ENCODE measurements at places on chromosomes 2 and 18.

- no peak for DNase-seq
These were observed 329.7 kb upstream of the CNTNAP5 start for GRCh38 chr2:123695426-123695825.

- peak; percentile 44 for DNase-seq
These were observed 107.7 kb downstream of the HDAC4 start for GRCh38 chr2:239292959-239293774.

DNA sequence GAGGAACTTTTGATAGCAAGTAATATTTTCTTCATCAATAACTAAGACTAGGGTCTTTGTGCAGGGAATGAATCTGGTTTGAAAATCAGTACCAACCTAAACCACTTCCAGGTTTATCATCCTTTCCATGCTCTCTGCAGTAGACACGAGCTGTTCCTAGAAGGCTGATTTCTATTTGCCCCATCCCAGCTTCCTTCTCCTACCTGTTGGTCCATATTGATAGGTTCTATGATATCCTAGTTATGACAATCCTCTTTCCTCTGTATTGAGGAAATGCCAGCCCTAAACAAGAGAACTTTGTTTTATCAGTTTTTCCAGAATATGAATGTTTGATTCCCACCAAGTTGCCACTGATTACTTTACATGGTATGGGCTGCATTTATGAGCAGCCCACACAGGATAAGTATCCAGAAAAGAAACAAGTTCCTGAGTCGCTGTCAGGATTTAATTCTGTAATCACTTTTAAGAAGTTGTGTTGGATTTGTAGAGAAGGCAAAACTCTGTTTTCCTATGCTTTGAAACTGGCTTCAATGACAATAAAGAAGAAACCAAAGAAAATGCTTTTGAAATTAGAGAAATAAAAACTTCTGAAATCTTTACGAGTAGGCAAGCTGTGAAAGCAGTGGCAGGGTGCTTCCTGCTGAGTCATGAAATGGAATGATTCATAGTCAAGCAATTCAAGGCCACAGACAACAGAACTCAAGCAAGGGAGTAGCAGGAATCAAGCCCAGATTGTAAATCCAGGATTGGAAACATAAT, 37.3 kb upstream of the TANK start:
- DNase-seq = no peak

DNA sequence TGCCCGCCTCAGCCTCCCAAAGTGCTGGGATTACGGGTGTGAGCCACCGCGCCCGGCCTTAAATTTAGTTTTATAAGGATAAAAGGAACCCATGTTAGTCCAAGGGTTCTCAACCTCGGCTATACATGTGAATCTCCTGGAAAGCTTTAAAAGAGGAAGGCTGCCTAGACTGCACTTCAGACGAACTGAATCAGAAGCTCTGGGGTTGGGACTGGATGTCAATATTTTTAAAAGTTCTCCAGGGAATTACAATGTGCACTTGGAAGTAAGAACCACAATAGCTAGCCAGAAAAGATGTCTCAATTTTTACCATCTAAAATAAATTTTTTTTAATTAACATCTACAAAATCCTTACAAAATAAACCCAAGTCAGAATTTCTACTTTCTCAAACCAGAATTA, 10.1 kb downstream of the LMAN2L start:
- DNase-seq = no peak

DNA sequence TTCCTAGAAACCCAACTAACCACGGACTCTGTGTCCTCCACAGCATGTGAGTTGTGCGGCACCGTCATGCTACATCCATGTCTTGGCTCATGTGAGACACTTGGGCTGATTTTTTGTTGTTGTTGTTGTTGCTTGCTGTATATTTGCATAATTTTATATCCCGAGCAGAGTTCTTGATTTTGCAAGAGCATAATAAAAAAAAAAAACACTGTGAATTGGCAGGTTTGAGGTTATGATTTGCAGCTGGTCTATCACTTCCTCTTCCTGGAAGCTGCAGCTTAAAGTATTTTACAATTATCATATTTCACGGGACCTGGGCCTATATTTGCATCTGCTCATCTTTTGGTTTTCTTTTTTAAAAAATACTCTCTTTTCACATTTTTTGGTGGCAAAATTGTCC, 142.3 kb upstream of the NRP2 start:
- DNase-seq = no peak

- peak; percentile 35 for DNase-seq
These were observed 249.1 kb upstream of the SALL3 start for GRCh38 chr18:78730546-78730945.

DNA sequence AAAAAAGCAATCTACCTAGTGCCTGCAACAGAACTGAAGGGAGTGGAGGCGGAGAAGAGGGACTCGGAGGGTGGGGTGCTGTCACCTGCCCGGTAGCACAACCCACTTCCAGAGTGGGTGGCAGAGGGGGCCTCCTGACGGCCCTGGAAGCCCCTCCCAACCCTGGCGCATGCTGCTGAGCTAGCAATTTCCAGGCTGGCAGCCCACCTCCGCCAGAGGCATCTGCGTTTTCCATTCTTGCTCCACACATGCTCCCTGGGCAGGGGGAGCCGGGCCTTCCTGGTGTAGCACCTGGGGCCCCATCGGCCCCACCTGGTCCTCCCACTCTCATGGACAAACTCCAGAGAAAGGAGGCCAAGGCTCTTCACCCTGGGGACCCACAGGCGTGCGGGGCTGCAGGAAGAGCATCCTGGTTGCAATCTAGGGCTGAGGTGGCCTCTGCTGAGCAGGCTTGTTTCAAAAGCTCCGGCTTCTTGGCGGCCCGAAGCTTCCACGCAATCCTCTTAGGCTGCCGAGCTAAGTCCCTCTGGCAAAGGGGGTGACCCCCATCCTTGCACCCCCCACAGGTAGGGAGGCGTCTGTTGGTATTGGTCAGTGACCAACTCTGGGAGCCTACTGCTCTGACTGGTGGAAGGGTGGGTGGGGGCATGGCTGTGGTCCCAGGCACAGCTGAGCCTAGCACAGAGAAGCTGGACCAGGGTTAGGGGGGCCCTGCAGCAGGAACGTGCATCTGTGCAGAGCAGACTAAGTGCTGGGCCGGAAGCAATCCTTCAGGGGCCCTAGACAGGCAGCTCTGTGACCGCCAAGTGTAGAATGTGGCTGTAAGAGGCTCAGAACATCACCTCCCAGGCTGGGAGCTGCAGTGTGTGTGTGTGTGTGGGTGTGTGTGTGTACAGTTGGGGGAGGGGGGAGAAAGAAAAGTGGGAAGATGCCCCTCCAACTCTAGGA, 2.6 kb downstream of the HS6ST1 start:
- DNase-seq = peak; percentile 57

DNA sequence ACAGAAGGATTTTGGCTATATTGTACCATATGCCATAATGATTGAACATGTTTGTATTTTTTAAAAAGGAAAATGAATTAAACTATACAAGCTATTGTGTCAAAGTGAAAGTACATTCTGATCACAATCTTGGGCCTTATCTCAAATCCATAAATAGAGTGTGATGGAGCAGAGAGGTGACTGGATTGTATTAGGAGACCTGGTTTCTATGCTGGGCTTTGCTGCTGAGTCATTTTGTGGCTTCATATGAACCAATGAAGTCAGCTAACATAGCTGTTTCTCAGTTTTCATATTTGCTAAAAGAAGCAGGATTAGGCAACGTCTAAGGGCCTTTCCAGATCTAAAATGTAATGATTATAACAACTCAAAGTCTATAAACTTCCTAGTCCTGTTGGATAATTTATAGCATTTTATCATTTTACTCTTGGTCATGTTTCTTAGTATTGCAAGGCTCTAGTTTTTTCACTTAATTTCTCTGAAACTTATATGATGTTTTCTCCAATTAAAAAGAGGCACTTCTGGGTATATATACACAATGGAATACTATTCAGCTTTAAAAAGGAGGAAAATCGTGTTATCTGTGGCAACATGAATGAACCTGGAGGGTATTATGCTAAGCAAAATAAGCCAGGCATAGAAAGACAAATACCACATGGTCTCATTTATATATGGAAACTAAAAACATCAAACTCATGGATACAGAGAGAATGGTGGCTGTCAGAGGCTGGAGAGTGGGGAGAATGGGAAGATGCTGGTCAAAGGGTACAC, 112.3 kb downstream of the MEP1B start:
- no peak for DNase-seq

DNA sequence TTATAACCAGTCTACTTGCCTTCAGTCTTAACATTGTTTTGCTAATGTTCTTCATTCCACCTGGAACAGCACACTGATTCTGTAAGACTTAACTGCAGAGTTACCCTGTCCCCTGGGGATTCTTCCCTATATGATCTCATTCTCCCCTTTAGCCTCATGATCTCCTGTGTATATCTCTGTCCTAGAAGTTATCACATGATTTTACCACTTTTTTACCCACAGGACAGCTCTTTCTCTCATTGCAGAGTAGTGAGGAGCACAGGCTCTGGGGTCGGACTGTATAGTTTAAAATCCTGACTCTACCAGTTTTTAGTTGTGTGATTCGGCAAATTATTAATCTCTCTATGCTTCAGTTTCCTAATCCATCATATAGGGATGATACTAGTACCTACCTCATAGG, 14.2 kb upstream of the EXOC6B start:
- DNase-seq = no peak

DNA sequence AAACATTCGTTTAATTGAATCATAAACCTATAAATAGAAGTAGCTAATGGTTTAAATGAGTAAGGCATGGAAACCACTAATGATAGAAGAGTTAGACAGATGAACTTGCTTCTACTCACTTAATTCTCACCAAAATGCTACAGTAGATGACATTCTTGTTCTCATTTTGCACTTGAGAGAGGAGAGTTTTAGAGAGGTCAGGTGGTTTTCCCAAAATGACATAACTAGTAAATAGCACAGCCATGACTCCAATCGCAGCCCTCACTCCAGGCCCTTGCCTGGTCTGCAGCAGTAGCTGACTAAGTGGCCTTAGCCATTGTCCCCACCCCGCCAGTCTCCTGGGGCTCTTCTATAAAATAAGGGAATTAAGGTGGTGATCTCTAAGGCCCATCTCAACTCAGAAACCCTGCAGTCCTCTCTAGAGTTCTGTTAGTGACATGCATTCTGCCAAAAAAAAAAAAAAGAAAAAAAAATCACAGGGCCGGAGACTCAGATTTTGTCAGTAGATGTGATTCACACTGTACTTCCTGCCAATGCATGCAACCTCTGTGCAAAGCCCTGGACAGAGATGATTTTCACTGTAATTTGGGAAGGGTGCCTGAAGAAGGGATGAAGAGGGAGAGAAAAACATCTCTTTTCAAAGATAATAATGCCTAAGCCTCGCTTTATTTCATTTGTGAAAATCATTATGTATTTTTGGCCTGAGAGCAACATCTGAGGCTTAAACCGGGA, 221.8 kb downstream of the ANAPC1 start:
- DNase-seq = no peak

GRCh38 chr2:44155666-44156446, 12.8 kb upstream of the PPM1B start:
- DNase-seq = no peak

DNA sequence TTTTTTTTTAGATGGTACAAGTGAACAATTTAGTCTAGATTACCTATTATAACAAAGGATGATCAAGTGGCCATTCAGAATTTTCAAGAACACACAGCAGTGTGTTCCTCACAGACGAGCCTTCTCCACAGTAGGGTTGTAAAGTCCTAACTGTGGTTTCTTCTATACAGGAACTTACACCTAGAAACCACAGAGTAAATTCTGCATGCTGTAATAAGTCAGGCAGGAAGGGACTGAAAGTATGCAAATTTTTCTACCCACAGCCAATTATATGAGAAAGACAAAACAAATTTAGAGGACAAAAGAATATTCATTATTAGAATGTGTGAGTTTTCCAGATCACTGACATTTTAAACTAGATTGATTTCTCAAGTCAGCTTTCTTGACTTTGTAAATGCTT, 99.5 kb downstream of the RBMS1 start:
- DNase-seq = no peak

Data from sciatic nerve (tissue), 2 donors.